Stimulated activated CD4-positive, alpha-beta T cell treated with anti-CD3 and anti-CD28 coated beads, Interleukin-12 subunit alpha, Interleukin-12 subunit beta, amount 100 ng/mL, for 4 hours (primary cell): ENCODE measurements at places on chromosomes 11 and 22.

- DNase-seq = no peak
Measured at GRCh38 chr11:105181100-105181499, 41.5 kb upstream of the CARD18 start.

GRCh38 chr11:21142007-21142406, 472.6 kb downstream of the NELL1 start:
- no peak for DNase-seq

- no peak for DNase-seq
Measured at GRCh38 chr11:11996321-11997048, 11.9 kb downstream of the DKK3 start.

GRCh38 chr11:102753267-102753666, 27.2 kb downstream of the MMP10 start:
- DNase-seq = no peak

GRCh38 chr11:69541501-69542313, 60.2 kb downstream of the LINC01488 start:
- DNase-seq = no peak

- no peak for DNase-seq
Measured at GRCh38 chr11:9489080-9489765, 28.4 kb downstream of the ZNF143 start.

GRCh38 chr11:43853781-43854180, 26.9 kb upstream of the ALKBH3 start:
- DNase-seq = no peak

- no peak for DNase-seq
Measured at GRCh38 chr11:45021692-45022141, 71.0 kb upstream of the TP53I11 start.

GRCh38 chr11:66676931-66677598, 622 bp downstream of the RBM4B start:
- DNase-seq = no peak

DNA sequence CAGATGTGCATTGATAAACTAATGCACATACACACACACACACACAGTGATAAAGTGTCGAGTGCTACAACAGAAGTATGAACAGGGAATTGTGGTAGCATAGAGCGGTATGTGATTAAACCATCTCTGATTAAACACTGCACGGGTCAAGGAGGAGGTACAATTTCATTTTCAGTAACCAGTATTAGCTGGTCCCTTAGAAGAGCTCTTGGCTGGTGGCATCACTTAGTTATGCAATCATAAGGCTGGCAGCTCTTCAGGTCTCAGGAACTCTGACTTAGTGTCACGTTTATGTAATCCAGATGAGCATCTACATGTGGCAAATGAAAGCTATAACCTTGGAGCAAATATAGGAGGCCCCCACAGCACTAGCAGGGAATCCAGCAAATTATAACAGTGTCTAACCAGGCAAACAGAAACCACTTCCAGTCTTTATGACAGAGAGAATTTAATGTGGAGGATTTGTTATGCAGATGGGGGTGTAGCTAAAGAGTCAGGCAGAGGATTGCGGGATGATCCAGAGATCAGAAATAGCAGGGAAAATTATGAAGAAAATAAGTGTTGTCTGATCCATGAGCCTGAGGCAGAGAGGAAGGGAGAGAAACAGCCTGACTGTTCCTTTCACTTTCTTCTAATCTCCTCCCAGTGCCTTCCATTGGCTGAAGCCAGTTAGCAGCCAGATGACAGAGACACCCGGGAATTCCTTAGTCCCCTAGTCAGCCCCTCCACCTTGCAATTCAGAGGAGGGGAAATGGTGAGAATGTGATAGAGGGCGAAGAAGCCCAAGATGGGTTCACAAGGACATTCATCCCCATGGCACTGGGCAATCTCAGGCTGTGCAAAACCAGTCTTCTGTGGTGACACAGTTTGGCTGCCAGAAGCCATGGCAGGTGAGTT, 533.1 kb upstream of the TENM4 start:
- DNase-seq = no peak

DNA sequence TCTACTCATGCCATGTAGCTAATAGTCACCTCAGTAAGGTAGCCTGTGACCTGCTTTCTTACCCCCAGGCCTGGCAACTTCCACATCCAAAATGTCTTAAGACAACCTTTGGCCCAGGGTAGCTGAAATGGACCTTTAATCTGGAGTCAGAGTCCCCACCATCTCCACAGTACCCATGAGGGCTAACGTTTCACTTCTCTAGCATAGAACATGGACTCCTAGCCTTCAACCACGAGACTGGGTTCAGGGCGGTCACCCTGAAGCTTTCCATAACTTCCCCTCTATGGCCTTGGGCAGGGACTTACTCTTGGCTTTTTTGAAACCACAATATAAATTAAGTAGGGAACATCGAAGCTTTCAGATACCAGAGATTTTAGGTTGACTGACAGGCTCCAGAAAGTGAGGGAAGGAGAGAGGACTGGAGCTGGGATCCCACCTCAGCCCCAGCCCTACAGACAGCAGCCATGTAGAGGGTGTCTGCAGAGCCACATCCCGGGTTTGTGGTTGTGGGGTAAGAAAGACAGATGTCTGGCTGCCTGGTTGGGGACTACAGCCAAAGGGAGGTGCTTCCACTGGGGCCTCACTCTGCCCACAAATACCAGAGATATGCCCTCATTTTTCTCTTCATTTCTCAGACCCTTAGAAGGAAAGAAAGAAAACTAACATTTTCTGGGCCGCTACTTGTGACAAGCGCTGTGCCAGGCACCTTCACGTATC, 2.6 kb downstream of the TBC1D10A start:
- DNase-seq = no peak

DNA sequence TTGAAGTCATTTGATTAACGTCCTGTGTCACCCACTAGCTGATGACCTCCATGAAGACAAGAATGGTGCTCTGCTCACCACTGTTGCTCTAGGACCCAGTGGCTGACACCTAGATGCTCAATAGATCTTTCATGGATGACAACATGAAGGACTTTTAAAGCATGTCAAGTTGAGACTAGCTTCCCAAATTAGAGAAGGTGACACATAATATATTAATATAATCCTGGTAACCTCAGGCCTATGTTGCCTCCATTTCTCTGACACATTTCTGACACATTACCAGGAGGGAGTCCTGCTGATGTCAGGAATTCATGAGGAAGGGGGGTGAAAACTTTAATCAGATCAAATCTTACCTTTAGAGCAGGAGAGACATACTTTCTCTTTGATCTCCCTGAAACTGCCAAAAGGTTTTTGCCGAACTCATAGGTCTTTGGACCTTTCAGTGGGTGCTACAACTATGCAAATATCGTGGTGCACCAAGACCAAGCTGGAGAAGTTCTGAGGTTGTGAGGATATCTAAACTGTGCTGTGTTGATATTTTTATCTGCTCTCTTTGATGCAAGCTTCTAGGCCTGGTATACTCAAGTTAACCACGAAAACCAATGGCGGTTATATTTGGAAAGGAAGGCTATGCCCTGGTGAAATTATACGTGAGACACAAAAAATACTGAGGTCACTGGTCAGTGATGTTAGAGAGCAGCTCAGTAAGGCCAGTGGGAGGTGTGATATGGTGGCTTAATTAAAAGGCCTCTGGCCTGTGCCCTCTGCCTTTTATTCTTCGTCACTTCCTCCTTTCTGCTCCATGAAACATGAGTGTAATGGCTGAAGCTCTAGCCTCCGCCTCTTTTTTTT, 13.2 kb upstream of the AMPD3 start:
- no peak for DNase-seq

GRCh38 chr11:6497069-6497839, at the start of gene DNHD1:
Gene DNHD1 (plus strand): TSS chr11:6497280. CDS start chr11:6498216, 936 bp downstream.
- no peak for DNase-seq

GRCh38 chr22:38327805-38328204, 10.6 kb upstream of the CSNK1E start:
- DNase-seq = no peak

DNA sequence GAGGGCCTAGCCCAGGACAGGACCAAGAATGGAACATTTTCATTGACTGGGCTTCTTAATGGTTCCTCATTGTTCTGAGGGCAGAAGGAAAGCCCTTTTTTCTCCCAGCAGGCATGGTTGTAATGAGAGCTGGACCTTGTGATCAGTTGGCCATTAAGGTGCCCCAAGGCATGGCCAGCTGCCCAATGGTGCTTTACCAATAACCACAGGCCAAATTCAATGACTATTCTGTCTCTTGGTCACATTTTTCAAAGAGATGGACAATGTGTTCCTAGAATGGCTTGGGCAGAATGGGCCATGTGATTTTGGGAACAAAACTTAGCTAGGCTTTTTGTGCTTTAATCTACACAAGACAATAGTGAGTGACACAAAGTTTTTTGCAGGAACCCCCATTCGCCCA, 7.3 kb downstream of the NAV2 start:
- DNase-seq = no peak

DNA sequence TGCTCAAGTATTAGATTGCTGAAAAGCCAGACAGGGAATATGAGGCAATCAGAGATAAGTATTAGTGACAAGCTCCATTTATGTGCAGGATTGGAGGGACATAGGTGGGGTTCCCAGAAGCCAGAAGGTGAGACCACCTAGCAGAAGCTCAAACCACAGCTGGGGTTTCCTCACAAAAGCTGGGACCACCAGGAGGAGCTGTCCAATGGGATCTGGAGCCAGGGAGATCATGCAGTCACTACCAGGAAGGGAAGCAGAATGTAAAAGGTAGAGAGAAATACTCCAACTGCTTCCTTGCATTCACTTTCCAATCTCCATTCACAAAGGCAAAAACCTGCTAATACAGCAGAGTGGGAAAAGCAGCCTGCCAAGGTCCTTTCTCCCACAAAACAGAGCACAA, 5.2 kb upstream of the FSHB start:
- no peak for DNase-seq
